ENCODE measurements at places on chromosomes 7 and 10.

- DNase-seq: no peak
Measured at GRCh38 chr10:5812283-5813090, 747 bp downstream of the GDI2 start.

DNA sequence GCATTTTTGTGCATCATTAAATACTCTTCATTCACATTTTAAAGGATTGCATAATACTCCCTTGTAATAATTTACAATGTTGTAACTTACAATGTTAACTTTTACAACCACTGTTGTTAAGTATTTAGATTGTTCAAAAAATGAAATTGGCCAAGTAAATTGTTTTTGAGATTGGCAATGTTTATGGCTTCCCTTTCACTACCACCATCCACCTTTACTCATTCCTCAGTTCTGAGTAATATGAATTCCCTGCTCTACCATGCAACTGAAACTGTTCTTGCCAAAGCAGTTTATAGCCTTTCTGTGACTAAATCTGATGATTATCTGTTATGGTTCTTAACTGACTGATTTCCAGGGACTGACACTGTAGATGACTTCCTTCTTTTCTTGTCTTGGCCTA lies 80.5 kb upstream of the TMEM106B start:
- DNase-seq: no peak

DNA sequence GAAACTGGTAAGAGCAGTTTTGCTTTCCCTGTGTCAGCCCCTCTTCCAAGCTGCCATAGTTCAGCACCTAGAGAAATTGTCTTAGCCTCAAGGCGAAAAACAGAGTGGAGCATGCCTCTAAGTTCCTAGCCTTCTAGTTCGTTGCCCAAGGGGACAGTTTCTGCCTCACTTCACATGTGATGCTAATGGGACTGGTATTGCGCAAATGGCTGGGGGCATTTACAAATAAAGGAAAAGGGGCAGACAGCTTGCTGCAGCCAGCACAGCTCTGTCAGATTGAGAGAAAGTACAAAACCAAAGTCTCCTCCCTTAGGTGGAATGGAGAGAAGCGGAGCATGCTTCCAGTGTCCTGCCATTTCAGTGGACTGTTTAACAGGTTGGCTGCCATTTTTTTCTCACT lies 567.7 kb downstream of the ETV1 start:
- DNase-seq: no peak

DNA sequence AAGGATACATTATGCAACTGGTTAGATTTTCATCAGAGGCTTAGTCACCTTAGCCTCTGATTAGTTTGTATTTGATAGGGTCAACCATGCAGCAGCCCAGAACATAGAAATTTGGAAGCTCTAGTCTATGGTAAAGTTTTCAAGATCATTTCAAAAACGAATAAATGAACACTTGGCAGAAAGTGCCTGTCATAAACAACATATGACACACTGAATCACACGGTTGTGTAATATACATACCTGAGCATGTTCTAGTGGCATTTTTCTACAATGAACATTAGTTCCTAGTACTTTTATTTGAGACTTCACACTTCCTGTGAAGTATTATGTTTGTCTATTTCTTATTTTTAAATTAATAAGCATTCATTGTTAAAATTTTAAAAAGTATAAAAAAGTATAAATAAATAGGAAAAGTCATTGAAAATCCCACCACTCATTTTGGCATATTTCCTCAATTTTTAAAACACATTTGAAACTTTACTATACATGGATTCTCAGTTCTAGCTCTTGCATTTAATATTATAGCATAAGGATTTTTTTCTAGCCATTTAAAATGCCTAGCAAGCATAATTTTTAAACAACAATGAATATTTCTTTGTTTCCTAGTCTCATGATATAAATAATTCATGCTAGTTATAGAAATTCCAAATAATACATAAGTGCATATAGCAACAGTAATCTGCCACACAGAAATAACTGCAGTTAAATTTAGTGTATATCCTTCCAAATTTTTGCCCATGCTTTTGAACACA lies 25.7 kb upstream of the PRPS1L1 start:
- DNase-seq: no peak

- DNase-seq: no peak
Measured at GRCh38 chr10:114337510-114338462, 66.5 kb downstream of the AFAP1L2 start.

GRCh38 chr10:122748496-122748895 lies 48.9 kb upstream of the C10orf120 start:
- no peak for DNase-seq

GRCh38 chr10:45374350-45375052 lies 485 bp downstream of the ALOX5 start:
- DNase-seq: no peak

- no peak for DNase-seq
Measured at GRCh38 chr7:117435475-117436043, 8.3 kb upstream of the ASZ1 start.

DNA sequence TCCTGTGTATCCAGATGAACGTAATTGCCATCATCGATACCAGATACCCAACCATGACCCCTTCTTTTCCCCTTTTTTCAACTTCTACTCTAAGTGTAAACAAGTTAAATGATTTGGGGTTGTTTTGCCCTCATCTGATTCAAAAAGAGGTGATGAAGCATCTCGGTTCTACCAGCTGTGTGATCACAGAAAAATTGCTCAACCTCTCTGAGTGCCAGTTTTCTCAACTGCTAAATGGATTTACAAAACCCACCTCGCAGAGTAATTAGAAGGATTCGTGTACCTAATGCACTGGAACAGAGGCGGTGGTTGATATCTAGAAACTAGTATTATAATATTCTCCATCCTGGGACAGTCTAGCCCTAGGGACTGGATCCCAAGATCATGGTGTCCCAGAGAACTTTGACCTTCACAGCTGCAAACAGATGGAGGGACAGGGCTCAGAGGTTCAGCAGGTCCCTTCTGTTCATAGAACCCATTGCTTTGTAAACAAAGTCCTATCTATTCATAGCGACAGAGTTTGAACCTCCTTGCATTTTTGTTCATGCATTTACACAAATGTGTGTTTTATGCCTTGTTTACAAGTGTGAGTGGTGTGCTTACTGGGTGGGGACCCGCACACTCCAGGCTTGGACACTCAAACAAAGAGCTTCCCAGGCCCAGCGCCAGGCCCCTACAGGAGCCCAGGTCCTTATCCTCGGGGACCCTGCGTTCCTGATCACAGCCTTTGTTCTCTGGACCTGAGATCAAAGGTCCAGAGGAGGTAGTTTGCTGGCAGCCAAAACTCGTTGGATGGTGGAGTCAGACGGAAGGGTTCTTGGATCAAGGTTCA lies 46.4 kb downstream of the CALML3 start:
- no peak for DNase-seq

DNA sequence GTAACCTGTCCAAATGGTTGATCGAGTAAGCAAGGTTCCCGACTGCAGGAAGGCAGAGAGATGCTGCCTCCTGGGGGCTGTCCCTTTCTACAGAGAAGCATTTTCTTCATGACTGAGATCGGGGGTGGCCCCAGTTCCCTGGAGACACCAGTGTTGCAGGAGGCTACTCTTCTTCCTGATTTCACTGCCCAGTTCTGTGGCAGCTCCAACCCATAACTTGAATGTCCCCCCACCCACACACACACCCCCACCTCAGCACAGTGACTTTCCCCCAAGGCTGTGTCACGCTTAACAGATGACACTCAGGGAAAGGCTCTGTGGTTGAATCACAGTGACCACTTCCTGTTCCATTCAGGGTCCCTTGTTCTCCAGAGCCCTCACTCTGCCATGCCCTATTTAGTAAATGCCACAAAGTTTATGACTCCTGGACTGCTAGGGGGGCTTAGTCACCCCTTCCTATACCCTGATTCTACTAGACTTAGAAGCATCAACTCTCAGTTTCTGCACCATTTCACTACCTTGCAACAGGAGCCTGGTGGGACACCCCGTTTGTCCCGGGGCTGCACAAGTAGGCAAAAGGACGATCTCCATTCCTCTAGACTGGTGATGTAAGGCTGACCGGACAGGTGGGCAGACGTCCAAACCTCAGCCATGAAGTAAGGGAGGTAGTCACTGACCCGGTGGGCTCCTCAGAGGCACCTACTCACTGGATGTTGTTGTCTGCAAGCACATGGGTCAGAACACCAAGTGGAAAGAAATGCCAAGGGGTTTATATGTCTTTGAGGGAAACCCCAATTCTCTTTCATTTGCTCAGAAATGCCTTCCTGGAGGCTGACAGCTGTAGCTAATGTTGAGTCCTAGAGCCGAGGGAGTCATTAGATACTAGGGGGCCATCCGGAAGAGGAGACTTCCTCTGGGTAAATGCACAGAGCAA lies 31.3 kb upstream of the SMC3 start:
- no peak for DNase-seq

DNA sequence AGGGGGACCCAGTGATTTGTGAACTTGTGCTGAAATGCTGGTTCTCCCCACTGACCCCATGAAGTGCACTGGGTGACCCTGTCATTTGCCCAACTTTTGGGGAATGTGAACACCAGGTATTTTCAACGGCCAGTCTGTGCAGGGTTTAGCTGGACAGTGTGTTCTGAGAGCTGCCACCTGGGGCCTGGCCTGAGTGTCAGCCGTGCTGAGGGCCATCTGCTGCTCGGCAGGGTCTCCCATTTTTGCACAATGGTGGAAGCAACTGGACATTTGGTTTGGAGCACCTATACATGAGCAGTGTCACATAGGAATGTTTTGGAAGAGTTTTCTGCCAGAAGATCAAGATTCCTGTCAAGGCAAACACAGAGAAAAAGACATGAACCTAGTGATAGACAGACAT lies 5.2 kb downstream of the CHN2 start:
- DNase-seq: no peak

GRCh38 chr7:44706788-44707557 lies 41.7 kb upstream of the ZMIZ2 start:
- no peak for DNase-seq

GRCh38 chr7:103936558-103936957 lies 52.9 kb downstream of the RELN start:
- no peak for DNase-seq

- DNase-seq: no peak
Measured at GRCh38 chr7:87058744-87059524, 520 bp downstream of the ELAPOR2 start.

DNA sequence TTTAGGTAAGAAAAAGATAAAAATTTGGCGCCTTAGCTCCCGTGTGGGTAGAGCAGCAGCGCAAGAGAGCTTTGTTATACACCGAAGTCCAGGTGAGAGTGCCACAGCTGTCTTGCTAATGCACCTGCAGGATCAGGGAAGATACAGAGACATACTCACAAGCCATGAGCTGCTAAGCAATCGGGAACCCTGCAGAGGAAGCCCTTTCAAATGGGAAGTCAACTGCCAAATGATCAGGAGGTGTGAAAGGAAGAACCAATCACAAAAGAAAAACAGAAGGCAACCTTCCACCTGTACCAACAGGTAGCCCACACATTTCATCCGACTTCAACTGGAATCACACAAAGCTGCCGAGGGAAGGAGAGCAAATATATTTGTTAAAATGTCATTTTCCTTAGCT lies 610.5 kb upstream of the PFKP start:
- no peak for DNase-seq

- DNase-seq: no peak
Measured at GRCh38 chr10:92342796-92343195, 51.8 kb downstream of the MARCHF5 start.

DNA sequence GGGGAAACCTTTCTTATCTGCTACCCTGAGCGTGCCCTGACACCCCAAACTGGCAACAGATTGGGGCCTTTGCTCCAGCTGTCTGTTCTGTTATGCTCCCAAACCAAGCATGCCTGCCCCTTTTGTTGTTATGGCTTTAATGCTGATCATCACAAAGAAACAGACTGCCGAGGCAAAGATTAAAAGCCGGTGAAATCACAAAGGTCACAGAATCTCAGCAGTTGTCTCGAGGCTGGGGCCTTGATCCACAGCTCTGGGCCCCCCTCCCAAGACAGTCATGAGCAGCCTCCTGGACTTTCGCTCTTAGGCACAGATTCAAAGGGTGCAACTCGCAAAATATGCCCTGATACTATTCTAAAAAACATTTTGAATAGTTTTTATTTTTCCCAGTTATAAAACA lies 65.6 kb downstream of the STRA8 start:
- no peak for DNase-seq

- no peak for DNase-seq
Measured at GRCh38 chr10:19325581-19325980, 277.0 kb downstream of the MALRD1 start.

DNA sequence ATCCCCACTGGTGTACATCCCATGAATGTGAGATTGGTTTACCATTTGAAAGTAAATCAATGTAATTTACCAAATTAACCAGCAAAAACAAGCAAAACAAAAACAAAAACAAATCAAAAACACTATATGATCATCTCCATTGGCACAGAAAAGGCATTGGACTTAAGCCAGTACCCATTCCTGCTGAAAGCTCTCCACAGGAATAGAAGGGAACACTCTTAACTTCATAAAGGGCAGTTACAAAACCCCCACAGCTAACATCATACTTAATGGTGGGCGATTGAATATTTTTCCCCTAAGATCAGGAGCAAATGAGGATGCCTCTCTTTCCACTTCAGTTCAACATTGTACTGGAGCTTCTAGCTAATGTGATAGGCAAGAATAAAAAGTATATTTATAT lies 34.1 kb downstream of the PRKG1 start:
- no peak for DNase-seq

GRCh38 chr10:70585578-70586169 lies 16.9 kb downstream of the PRF1 start:
- DNase-seq: no peak

- no peak for DNase-seq
Measured at GRCh38 chr10:93745408-93746065, 12.2 kb upstream of the LGI1 start.

- DNase-seq: no peak
Measured at GRCh38 chr10:91006752-91007346, 86.0 kb upstream of the ANKRD1 start.

GRCh38 chr10:63434866-63435854 lies 30.6 kb downstream of the JMJD1C start:
- DNase-seq: no peak

GRCh38 chr7:134048166-134048565 lies 79.0 kb upstream of the LRGUK start:
- DNase-seq: no peak

DNA sequence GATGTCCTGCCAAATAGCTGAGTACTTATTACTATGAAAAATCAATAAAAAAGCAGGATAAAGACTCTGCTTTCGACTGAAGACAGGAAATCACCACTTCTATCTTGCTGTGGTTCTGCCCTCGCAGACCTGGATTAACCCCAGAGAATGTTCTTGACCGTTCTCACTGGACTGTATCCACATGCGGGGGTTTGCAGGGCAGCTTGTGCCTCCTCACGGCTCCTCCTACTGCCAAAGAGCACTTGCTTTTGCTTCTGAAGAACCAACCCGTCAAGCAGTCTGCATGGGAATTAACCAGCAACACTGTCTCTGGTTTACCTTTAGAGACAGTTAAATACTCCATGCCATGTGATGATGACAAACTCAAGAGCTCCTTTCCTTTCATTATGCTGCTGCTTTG lies 184.0 kb downstream of the GFRA1 start:
- DNase-seq: no peak

Data from NCI-H1417 treated with DMSO at 0.1 percent for 48 hours (cell line).